ENCODE measurements at places on chromosomes 1 and 21.

DNA sequence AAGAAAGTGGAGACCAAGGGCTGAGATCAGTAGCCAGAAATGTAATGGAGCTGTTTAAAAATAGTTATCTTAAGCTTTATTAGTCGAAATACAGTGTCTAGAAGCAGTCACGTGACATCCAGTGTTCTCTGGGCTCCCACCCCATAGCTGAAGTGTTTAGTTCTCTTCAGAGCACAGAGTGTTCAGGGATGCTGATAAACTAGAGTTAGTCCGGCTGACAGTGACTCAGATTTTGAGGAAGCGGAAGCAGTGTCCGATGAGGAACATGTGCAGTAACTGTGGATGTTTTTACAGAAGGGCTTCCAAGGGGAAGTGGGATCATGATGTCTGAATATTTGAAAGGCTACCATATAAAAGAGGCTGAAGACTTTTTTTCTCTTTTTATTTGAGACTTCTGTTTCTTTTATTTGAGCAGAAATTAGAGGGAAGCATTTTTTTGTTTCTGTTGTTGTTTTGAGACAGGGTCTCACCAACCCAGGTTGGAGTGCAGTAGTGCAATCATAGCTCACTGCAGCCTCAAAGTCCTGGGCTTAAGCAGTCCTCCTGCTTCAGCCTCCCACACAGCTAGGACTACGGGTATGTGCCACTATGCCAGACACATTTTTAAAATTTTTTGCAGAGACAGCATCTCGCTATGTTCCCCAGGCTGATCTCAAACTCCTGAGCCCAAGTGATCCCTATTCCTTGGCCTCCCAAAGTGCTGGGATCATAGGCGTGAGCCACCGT, 124.2 kb downstream of the GALNT2 start:
- no peak for DNase-seq

- no peak for DNase-seq
Measured at GRCh38 chr1:158188611-158189010, 7.9 kb downstream of the CD1D start.

- DNase-seq: no peak
Measured at GRCh38 chr1:172184506-172185191, 235.8 kb upstream of the C1orf105 start.

- DNase-seq: no peak
Measured at GRCh38 chr1:183912265-183912886, 107.5 kb downstream of the RGL1 start.

GRCh38 chr1:11730429-11730891, 5.5 kb upstream of the AGTRAP start:
- peak; percentile 29 for DNase-seq

GRCh38 chr1:178908358-178908757, 37.5 kb upstream of the ANGPTL1 start:
- no peak for DNase-seq

DNA sequence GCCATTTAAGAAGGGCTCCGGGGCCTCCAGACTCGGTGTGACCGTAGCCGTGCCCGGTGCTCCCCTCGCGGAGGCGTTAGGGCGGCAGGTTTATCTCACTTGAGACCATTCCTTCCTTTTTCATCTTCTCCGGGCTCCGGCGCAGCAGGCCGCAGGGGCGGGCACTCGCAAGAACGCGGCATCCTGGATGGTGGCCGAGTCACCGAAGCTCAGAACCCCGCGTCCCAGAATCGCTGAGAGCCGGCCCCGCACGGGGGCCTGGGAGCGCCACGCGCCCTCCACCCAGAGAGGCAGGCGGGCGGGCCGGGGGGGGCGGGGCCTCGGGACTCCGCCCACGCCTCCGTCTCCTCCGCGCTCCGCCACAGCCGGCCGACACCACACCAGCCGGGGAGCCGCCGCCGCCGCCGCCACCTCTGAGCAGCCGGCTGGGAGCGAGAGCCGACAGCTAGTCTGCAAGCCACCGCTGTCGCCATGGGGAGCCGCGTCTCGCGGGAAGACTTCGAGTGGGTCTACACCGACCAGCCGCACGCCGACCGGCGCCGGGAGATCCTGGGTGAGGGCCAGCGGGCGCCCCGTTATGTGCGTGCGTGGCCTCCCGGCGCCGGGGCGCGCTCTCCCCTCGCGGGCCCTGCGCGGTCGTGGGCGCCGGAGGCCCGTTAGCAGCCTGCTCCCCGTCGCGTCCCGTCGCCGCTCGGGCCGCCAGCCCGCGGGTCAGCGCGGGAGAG, at the start of gene DEGS1:
Gene DEGS1 (plus strand): TSS at position 375 of the 725 bp plus-strand sequence. CDS start 97 bp downstream, at position 472.
- peak; percentile 90 for DNase-seq

DNA sequence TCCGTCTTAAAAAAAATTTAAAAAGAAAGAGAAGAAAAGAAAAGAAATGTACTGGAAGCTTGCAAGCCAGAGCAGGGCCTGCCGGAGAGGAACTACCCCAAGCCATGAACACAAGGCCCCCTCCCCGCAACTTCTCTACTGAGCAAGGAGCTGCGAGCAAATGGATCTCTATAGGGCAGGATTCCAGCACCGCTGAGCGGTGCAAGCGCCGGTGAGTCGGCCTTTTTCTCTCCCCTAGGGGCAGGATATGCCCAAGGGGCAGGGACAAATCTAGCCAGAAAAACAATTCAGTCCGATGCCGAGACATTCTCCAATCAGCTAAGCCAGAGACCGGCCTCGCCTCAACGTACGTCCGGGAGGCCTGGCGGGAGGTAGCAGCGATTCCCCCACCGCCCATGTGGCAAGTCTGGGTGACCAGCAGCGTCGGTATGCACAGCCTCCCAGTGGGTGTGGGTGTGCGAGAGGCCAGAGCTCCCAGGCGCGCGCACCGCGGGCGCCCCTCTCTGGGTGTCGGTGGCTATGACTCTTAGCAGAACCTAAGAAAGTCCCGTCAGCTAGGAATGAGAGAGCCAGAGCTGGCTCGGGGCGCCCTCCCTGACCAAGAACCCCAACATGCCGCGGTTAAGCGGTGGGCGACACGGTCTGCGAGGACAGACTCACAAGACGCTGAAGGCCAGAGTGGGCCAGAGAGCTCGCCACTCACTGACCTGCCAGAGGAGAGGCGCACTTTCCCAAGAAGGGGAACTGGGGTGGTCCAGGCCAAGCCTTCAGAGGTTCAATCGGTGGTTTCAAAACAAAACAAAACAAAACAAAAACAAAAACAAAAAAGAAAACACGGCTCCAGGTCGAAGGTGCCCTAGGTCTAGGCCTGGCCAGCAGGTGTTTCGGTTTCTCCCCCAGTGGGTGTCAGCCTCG, 1.9 kb downstream of the CSMD2 start:
- peak; percentile 93 for DNase-seq

GRCh38 chr1:197144570-197145325, 1.7 kb downstream of the ASPM start:
- no peak for DNase-seq

DNA sequence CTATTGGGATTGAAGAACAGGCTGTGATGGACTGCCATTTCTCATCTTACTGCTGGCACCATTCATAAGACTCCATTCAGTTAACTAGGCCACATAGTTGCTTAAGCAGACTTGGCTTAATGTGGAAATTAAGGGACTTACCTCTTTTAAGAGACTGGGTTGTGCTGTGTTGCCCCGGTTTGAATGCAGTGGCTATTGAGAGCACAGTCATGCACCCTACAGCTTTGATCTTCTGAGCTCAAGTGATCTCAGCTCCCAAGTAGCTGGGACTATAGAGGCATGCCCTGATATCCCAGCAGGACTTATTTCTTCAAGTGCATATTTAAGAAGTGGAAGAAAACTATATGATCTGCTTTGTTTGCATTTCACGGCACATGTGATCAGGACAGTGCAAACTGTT, 181.1 kb downstream of the RASAL2 start:
- DNase-seq: no peak

GRCh38 chr1:102798718-102799117, 309.6 kb downstream of the COL11A1 start:
- DNase-seq: no peak

DNA sequence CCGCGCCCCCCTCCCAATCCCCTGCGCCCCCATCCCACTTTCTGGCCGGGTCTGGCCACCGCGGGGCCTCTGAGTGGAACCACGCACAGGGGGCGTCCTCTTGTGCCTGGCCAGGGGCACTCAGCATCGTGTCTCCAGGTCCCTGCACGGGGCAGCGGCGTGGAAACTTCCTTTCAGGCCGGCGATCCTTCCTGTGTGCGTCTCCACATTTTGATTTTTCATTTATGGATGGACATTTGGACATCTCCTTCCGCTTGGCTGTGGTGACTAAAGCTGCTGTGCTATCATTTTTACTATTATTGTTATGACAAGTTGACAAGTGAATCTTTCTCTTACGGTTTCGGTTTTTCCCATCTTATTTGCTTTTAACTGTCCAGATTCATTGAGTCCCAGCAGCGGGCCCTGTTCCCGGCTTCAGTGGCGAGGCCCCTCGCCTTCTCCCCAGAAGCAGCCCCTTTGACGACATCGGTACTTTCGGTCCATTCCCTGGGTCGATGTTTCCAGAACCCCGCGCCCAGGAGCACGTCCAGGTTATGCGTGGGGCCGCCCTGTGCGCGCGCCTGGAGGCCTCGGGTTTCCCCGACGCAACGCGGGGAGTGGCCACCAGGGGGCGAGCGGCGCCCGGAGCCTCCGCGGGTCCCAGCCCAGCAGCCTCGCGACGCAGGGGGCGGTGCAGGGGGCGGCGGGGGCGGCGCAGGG, 12.4 kb upstream of the SLC19A1 start:
- peak; percentile 98 for DNase-seq

DNA sequence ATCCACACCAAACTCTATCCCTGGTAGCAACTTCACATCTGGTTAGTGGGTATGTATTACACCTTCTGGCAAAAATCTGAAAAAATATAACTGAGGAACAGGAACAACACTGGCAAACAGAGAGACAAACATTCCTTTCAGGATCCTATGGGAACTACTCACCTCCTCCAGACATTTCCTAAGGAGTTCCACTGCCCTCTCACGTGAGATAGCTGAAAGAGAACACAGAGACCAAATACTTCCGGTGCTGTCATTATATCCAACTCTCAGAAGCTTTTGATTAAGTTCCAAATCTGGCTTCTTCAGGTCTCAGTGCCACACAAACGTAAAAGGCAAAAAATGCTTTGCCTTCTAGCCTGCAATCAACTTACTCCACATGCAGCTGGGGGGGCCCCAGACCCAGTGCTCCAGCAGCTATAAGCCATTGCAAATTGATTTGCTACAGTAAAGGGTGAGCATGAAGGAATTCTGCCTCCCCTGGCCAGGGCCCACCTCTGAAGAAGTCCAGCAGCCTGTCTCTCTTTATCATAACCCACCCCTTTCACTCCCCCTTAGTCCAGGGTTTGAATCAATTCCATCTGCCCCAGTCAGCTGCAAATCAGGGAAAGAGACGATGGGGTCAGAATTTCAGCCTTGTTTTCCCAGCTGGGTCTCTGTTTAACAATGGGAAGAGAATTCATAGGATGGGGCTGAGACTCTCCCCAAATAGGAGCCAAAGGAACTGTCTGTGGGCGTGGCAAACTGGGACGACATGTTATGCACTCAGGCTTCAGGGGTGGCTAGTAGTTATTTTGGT, 32.2 kb downstream of the TFAP2E start:
- DNase-seq: no peak

DNA sequence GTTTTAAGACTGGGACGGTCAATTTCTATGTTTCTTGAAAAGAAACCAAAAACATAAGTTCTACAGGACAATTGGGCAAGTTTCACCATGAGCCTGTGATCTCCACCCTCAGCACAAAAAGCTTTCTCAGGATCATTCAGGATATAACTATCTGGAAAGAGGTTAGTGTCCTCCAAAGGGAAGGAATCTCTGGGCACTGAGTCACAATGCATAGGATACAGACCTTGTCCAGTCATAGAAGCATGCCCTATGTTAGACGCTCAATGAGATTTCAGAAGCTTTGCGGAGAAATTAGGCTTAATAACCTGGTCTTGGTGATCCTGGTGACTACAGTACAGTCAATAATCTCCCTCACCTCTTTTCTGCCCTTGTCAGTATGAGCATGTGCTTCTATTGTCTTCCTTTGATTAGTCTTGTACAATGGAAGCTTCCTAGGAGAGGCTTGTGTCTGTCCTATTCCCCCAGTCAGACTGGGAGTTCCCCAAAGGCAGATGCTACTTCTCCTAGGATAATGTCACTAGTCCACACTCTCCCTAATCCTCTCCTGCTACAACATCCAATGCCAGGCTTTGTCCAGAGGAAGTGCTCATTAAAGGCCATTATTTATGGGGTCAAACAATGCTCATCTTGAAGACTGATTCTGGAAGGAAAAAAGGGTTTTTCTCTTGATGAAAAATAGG, 97.4 kb downstream of the KCNH1 start:
- DNase-seq: no peak

GRCh38 chr1:41466146-41466545, 18.3 kb downstream of the EDN2 start:
- no peak for DNase-seq

DNA sequence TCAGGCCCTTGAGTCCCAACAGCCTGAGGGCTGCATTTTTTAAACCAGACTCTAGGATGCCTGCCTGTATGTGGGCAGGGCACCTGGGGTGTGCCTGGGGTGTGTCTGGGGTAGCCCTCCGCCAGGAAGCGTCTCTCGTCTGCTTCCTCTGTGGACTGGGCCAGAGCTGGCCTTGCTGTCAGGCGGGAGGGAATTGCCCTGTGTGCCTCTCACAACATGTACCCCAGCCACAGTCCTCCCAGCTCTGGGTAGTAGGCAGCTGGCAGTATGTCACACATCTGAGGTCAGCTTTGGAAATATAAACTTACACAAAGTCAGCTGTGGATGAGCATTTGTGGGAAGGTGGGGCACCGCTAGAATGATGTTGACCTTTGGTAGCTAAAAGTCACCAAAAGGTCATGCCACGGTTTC, 13.0 kb downstream of the TRAF5 start:
- DNase-seq: no peak

GRCh38 chr1:98468111-98468717, 193.3 kb upstream of the SNX7 start:
- DNase-seq: peak; percentile 3

- DNase-seq: no peak
Measured at GRCh38 chr1:192589813-192590212, 14.2 kb downstream of the RGS1 start.

DNA sequence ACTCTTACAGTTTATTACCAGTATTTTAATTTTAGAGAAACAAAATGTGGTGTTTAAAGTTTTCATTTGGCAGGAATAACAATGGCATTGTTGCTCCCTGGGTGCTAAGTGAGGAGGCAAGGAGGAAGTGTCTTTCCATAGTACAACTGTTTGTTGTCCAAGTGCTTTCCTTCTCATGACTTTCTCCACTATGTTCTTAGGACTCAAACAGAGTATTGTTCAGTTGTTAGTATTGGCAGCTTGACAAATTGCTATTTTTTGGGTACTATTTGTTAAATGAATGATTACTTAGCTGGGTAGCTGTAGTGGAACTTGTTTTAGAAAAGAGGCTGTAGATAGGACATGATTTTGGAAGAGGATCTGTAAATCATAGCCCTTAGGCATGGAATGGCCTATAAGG, 7.5 kb downstream of the OTUD3 start:
- no peak for DNase-seq
